ENCODE measurements at places on chromosomes 6 and 20.

DNA sequence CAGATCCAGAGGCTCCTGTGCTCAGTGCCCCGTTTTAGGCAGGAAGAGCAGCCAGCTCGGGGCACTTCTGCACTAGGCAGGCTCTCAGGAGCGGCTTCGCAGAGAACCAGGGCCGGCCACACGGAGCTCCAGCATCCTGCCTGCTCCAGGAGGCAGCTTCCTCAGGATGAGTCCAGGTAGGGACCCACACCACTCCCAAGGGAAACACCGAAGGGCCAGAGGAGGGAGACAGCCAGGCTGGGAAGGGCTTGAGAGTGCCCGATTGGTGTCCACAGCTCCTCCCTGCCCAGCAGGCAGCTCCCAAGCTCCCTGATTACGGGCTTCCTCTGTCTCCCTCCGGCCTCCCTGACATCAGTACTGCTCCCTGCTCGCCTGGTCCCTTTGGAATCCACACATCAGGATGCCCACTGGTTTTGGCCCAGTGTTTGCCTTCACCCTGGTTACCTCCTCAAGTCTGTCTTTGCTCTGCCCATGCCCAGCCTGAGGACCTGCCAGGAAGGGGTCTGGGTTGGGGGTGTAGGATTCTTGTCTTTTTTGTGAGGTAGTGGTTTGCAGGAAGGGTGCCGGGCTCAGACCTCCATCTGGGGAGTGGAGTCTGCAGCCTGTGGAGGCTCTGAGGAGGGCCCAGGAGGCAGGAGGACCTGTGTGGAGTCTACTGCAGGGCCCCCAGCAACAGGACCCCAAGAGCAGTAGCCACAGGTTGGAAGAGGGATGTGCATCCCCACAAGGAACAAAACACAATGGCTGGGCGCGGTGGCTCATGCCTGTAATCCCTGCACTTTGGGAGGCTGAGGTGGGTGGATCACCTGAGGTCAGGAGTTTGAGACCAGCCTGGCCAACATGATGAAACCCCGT lies 11.2 kb upstream of the PYGB start:
- no peak for DNase-seq

- no peak for DNase-seq
Measured at GRCh38 chr6:146598772-146599405, at the start of gene ADGB. Gene ADGB, plus strand, starts transcription at chr6:146598972. Its CDS starts 69 bp downstream, at chr6:146599041.

DNA sequence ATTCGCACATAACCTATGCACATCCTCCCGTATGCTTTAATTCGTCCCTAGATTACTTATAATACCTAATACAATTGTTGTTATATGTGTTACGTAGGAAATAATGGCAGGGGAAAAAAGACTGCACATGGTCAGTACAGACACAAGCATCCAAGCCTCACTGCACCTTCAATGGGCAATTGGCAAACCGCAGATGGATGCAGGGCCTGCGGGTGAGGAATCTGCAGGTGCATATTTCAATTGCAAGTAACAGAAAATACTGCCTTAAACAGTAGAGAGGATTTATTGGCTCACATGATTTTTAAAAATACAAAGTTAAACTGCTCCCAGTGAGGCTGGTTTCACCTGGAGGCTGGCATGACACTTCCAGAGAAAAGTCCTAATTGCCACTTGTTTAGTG lies 142.1 kb upstream of the MLN start:
- DNase-seq, result no peak

- no peak for DNase-seq
Measured at GRCh38 chr6:111668410-111668809, 62.7 kb upstream of the TRAF3IP2 start.

GRCh38 chr6:105199711-105200110 lies 19.9 kb upstream of the POPDC3 start:
- DNase-seq, result no peak

DNA sequence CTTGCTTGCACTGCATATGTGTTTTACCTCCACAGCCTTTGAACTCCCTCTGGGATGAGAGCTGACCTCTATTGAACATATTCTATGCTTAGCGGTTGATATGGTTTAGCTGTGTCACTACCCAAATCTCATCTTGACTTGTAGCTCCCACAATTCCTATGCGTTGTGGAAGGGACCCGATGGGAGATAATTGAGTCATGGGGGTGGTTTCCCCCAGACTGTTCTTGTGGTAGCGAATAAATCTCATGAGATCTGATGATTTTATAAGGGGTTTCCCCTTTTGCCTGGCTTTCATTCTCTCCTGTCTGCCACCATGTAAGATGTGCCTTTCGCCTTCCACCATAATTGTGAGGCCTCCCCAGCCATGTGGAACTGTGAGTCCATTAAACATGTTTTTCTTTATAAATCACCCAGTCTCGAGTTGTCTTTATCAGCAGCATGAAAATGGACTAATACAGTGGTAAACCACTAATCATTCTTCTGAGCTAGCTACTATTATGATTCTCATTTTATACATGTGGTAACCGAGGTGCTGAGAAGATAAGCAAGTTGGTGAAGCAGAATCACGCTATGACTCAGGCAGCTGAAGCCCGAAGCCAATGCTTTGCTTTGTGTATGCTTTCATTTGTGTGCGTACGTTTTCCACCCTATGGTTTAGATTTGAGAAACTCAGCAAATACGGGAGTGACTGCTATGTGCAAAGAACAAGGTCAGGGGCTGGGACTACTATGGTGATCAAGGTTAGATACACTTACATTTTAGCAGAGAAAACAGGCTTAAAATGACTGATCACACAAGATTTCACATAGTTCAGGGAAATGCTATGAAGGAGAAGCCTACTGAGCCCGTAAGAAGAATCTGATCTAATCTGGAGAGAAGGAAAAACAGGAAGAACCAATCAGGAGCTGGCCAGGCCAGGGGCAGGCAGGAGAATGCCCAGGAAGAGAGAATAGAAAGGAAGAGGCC lies 363.5 kb downstream of the ESR1 start:
- no peak for DNase-seq

DNA sequence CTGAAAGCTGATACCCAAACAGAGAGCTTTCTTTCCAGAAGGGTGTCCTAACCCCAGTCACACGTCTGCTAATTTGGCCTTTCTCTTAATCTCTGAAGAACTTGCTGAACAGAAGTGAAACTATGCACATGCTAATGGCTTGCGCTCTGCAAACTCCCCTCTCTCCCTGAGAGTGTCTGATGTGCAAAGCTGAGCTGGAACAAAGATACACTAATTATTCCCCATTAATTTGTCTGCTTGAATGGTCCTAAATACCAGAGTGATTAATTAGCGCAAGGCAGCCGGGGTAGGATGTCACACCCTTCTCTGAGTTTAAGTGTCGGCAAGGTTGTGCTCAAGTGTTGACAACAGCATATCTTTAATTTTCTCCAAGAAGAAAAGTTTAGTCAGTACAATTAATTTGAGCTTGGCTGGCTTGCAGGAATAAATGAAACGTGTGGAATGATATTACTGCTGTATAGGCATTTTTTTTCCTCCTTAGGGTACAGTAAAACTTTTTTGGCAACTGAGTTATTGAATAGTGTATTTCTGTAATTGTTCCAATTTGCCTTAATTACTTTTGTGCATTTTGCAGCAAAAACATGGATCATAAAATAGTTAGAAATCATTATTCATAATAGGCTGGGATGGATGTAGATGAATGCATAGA lies 715.9 kb upstream of the POU3F2 start:
- DNase-seq, result no peak

DNA sequence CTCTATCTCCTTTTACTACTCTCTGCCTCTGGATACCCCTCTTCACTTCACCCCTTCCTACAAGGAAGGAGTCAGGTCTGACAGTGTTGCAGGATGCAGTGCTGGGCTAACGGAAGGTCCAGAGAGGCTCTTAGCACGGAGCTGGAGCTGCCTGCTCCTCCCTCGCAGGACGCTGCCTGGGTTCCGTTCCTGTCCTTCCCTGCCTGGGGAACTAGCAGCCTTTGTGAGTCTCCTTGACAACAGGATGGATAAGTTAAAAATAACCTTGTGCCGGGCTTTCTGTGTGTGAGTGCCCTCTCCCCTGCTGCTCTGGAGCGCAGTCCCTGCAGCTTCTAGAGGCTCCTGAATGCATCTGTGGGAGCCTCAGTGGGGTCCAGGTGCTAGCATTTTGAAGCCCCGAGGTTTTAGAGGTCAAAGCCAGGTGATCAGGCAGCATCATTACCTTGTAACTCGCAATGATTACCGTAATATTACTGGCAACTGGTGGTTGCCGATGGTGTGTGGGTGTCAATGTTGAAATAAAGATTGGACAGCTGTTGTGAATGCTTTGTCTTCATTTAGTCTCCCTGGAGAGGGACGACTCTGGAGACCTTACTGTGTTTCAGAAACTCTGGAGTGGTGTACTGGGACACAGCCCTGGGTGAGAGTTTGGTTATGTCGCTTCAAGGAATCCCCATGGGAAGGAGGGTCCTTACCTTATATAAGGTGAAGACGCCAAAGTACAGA lies 44.4 kb downstream of the CDS2 start:
- no peak for DNase-seq
